ENCODE measurements at places on chromosomes 7 and 10.
A peak's percentile ranks its signal among the peaks of the same experiment; 100 is the strongest.

DNA sequence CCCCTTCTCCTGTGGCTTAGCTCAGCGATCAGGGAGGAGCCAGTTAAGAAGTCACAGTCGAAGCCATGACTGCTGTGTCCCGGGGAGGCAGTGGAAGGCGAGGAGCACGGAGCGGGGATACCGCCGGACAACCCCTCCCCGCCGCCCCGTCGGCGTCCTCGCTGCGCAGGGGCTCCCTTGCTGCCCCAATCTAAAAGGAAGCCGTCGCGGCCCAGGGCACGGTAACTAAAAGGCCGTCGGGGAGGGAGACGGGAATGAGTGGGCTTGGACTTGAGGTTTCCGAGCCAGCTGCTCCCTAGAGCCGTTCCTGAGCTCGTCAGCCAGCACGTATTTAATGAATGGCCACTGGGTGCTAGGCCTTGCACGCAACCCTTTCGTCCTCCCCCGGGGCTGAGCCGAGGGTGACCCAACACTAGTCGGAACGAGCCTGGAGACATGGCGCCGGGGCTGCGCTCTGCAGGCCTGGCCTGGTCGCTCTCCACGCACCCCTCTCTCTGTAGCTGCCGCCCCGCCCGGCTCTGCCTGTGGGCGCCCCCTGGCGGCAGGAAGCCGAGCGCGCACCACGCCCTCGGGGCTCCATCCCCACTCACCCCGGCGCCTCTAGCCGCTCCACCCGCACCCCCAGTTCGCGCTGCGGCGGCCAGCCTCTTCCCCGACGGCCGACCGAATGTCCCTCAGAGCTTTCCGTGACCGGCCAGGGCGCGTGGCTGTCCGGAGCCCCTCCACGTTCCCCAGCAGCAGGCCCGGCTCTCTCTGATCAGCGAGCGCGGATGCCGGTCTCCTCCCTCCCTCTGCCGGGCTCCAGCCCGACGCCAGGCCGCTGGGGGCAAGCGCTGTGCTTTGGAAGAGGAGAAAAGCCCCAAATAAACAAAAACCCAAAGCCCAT lies 29.3 kb upstream of the KCNK18 start:
- no peaks in the 10 kb centered on the region for H3K36me3 ChIP-seq
- no peaks in the 10 kb centered on the region for H3K4me1 ChIP-seq
- no peak overlapping the region for H3K4me3 ChIP-seq

DNA sequence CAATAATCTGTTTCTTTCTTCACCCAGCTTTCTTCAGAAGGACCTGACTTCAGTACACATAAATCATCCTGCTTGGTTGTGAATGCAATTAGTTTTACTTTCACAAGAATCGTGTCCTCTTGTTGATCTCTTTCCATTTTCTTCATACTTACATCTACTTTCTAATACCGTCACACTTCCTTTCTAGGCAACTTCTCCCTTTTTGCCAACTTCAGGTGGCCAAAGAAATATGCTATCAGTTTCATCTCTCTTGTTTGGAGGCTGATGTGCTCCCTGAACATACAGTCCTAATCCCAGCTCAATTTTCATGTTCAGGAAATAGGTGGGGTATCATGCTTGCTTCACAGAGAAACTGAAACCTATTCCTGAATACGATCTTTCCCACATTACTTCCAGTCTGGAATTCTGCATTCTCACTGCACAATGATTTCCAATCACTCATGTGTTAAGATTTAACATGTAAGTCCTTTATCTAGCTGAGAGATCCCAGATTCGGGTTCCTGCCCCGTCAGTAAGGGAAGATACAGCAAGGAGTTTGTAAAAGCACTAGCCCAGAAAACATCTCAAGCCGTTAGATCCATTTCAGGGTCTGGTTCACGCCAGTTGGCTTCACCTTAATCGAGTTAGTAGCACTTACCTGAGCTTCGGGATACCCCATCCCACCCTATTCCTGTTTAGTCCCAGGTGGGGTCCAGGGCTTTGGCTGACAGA lies 994 bp downstream of the SLC25A28 start:
- no peak for DNase-seq
- H3K27ac ChIP-seq: no peak overlapping the region
- no peaks in the 10 kb centered on the region for H3K36me3 ChIP-seq
- H3K27me3 ChIP-seq: no peaks in the 10 kb centered on the region
- no peaks in the 10 kb centered on the region for H3K4me1 ChIP-seq
- peak overlapping the region; percentile 71 for H3K4me3 ChIP-seq

DNA sequence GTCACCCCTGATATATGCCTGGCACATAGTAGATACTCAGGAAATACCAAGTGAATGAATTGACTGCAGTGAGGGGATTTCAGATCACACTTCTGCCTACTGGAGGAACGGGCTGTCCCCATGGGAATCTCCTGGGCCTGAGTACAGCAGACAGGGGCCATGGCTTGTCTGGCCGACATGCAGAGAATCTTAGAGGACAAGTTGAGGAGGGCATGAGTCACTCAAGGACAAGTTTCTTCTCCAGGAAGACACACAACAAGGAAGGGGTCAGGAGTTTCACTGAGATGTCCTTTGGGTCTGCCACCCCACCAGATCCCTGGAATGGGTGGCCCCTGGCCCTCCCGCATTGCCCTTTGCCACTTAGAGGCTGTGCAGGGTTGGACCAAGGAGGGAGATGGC lies 20.7 kb downstream of the PLPP4 start:
- H3K4me3 ChIP-seq: no peak overlapping the region
- no peaks in the 10 kb centered on the region for H3K27me3 ChIP-seq
- H3K4me1 ChIP-seq: no peaks in the 10 kb centered on the region
- no peaks in the 10 kb centered on the region for H3K36me3 ChIP-seq
- no peak for DNase-seq
- no peak overlapping the region for H3K27ac ChIP-seq

DNA sequence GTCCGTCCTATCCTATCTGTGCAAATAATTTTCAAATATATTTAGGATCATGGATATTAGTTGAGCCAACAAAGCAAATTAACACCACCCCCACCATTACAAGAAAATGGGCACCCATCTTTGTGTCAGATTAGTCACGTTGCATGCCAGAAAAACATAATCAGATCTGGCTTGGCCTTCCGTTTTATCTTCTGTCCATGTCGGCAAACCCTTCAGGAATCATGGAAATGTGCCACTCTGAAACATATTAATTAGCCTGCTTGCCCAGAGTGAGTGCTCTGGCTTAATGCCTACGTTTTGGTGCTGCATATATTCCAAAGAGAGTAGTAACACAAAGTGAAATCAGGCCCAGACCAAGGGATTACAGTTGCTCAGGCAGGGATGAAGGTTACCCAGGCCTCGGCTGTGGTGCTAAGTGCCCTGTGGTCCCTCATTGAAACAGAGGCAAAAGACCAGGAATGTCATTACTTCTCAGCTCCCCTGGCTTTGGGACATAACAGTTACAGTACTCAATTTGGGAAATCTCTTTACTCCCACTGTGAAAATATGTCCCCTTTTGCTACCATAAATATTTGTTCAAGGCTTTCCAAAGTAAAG lies 154.0 kb upstream of the LSM8 start:
- no peaks in the 10 kb centered on the region for H3K36me3 ChIP-seq
- H3K27ac ChIP-seq: no peak overlapping the region
- H3K4me1 ChIP-seq: no peaks in the 10 kb centered on the region

DNA sequence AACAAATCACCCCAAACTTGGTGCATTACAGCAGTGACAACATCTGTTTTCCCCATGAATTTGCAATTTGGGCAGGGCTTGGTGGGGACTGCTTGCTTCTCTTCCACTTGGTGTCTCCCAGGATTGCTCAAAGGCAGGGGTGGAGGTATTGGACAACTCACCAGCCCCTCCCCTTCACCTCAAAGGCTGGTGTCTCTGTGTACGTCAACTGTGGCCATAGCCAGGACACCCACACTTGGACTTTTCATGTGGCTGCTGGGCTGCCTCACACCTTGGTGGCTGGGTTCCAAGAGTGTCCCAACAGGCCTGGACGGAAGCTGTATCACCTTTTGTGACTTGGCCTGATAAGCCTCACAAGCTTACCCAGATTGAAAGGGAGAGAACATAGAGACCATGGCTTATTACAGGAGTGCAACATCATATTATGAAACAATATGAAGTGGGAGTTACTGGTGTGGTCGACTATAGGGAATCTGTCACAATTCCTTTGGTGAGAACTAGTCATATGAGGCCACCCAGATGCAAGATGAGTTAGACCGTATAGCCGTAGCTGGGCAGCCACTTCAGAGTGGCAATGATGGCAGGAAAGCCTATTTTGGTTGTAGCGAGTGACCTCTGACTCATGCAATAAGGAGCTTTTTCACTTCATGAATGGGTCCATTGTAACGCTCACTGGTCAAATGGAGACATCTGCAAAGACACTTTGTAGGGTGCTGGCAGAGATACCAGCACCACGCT lies 187.6 kb upstream of the ITGB1 start:
- no peak overlapping the region for H3K4me3 ChIP-seq
- no peaks in the 10 kb centered on the region for H3K4me1 ChIP-seq
- H3K36me3 ChIP-seq: no peaks in the 10 kb centered on the region
- DNase-seq: no peak
- H3K27me3 ChIP-seq: no peaks in the 10 kb centered on the region
- no peak overlapping the region for H3K27ac ChIP-seq

DNA sequence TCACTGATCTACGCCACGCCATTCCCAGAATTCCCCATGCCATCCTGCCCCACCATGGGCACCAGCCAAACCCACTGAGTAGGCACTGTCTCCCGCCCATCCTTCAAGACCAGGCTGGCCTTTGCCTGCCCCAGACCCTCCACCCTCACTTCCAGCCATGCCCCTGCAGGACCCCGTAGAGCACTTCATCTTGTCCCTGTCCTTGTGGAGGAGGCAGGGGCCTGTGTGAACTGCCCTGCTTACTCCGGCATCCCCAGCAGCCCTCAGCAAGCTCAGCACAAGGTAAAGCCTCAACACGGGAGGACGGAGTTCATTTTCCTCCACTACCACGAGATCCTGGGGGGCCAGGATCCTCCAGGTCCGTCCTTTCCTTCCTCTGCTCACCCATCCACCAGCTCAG lies 577.7 kb downstream of the PTPRN2 start:
- no peaks in the 10 kb centered on the region for H3K27me3 ChIP-seq
- no peak overlapping the region for H3K4me3 ChIP-seq
- H3K36me3 ChIP-seq: no peaks in the 10 kb centered on the region
- no peaks in the 10 kb centered on the region for H3K4me1 ChIP-seq
- no peak overlapping the region for H3K27ac ChIP-seq

DNA sequence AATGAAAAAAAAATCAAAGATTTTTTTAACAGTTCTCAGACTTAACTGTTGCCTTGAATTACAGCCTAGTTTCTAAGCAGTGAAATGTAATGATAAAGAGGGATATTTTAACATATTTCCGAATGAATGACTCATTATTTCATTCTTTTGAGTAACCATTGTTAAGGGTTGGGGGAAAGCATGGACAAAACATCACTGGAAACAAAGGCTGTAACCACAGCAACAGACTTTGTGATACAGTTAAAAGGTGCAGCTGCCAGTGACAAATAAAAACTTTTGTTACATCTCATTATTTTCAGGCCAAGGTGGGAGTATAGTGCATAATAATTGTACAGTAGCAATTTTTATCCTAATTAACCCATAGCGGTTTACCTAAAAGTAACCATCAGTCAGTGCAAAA lies 172.6 kb downstream of the LRRTM3 start:
- H3K27ac ChIP-seq: no peak overlapping the region
- no peak for DNase-seq
- no peak overlapping the region for H3K4me3 ChIP-seq
- no peaks in the 10 kb centered on the region for H3K4me1 ChIP-seq
- no peaks in the 10 kb centered on the region for H3K27me3 ChIP-seq
- H3K36me3 ChIP-seq: no peaks in the 10 kb centered on the region

GRCh38 chr10:31912289-31912688 lies 16.3 kb downstream of the ARHGAP12 start:
- no peaks in the 10 kb centered on the region for H3K27me3 ChIP-seq
- no peak for DNase-seq
- no peak overlapping the region for H3K27ac ChIP-seq
- H3K4me1 ChIP-seq: peaks cover 10% of the 10 kb centered on the region

DNA sequence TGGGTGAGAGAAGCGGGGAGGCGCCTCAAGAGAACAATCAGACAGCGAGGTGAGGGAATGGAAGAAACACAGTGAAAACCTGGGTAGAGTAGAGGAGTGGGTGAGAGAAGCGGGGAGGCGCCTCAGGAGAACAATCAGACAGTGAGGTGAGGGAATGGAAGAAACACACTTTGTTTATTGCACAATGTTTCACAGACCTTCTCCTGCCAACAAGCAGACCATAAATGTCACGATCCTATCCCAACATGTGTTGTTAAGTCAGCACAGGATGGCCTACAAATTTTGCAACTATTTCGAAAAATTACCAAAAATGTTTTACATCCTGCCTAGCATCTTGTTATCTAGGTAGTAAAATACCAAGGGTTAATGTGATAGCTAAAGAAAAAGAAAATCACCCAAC lies 115.3 kb downstream of the JAZF1 start:
- H3K4me3 ChIP-seq: no peak overlapping the region
- H3K4me1 ChIP-seq: peaks cover 5% of the 10 kb centered on the region
- DNase-seq: no peak
- no peak overlapping the region for H3K27ac ChIP-seq

DNA sequence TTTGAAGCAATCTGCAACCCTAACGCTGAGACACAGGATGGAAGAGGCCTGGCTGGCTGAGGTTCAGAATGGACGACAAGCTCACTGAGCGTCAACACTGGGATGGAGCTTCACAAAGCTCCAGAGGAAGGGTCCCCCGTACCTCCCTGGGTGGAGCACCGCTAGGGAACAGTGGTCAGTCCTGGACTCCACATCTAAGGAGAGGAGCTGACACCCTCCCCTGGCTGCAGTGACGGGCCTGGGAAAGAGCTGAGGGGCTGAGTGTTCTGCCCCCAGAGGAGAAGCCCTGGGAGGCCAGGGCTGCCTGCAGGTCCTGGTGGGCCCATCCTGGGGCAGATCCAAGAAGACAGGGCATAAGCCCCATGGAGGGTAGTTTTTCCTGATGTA lies 146.2 kb downstream of the ARHGAP22 start:
- no peaks in the 10 kb centered on the region for H3K36me3 ChIP-seq
- no peak overlapping the region for H3K4me3 ChIP-seq
- H3K27me3 ChIP-seq: no peaks in the 10 kb centered on the region

DNA sequence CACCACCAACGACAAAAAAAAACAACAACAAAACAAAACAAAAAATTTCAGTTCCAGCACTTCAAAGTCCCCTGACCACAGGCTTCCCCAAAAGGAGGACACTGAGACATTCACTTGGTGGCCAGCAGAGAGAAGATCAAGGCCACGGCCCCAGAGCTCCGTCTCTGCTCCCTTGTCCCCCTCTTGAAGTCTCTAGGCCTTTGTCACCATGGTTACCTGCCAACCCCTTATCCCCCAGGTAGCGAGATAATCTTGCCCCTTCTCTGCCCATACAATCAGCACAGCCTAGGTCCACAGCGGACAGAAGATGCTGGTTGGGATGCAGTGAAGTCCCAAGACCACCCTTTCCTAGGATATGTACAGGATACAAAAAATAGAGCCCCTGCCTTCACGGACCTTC lies 30.7 kb downstream of the AFAP1L2 start:
- H3K4me1 ChIP-seq: peaks cover 4% of the 10 kb centered on the region
- H3K4me3 ChIP-seq: no peak overlapping the region
- H3K27me3 ChIP-seq: no peaks in the 10 kb centered on the region
- no peaks in the 10 kb centered on the region for H3K36me3 ChIP-seq
- H3K27ac ChIP-seq: no peak overlapping the region
- DNase-seq: no peak

GRCh38 chr7:132080967-132081668 lies 495.2 kb downstream of the PLXNA4 start:
- no peak overlapping the region for H3K4me3 ChIP-seq
- DNase-seq: no peak
- no peaks in the 10 kb centered on the region for H3K36me3 ChIP-seq
- no peaks in the 10 kb centered on the region for H3K4me1 ChIP-seq
- H3K27me3 ChIP-seq: no peaks in the 10 kb centered on the region

GRCh38 chr7:105905910-105906568 lies 29.6 kb upstream of the ATXN7L1 start:
- H3K4me1 ChIP-seq: peaks cover 1% of the 10 kb centered on the region
- no peaks in the 10 kb centered on the region for H3K36me3 ChIP-seq
- H3K27me3 ChIP-seq: no peaks in the 10 kb centered on the region
- DNase-seq: no peak
- H3K4me3 ChIP-seq: no peak overlapping the region
